ENCODE measurements at places on chromosomes 5 and 9.

- no peak for DNase-seq
Observed at GRCh38 chr5:54667136-54667535, 149.6 kb downstream of the SNX18 start.

DNA sequence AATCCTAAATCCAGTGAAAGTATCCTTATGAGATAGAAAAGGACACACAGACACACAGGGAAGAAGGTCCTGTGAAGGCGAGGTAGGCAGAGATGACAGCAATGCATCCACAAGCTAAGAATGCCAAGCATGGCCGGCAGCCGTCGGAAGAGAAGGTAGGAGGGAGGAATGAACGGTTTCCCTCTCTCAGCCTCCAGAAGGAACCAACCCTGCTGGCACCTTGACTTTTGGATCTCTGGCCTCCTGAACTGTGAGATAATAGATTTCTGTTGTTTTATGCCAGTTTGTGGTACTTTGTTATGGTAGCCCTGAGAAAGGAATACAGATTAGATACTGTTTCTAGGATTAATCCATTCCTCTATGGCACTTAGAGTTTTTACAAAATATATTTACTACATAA is 76.1 kb upstream of the PANK3 start:
- DNase-seq, result no peak

GRCh38 chr5:32355686-32356085 is 42.9 kb upstream of the MTMR12 start:
- DNase-seq, result no peak

DNA sequence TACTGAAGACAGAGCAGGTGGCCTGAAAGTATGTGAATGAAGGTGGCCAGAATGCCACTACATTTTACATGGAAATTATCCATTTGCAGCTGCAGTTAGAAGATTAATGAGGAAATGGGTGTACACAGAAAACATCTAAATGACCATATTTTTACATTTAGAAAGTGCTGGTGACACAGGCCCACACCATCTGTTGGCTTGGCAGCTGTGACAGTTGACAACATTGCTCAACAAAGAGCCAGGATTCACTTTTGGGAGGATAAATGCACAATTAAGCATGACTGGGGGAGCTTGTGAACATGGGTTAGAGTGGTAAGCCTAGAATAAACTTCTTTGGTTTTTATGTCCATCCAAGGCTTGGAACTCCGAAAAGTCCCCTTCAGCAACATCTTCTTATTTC is 360.5 kb downstream of the KCTD16 start:
- no peak for DNase-seq

DNA sequence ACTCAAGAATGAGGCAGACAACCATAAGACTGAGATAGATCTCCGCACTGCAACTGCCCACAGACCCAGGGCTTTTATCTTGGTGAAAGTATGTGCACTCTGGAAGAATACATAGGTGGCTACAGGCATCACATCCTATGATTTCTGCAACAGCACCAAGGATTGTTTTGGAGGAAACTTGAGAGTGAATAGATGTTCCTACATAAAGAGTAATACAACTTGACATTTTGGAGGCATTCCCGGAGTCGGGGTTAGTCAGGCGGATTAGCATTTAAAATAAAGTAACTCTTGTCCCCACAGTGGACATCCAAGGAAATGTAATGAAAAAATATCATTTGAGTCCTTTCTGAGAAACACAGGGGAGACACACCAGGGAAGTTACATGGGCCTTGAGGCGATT is 26.7 kb downstream of the TMEM174 start:
- no peak for DNase-seq

DNA sequence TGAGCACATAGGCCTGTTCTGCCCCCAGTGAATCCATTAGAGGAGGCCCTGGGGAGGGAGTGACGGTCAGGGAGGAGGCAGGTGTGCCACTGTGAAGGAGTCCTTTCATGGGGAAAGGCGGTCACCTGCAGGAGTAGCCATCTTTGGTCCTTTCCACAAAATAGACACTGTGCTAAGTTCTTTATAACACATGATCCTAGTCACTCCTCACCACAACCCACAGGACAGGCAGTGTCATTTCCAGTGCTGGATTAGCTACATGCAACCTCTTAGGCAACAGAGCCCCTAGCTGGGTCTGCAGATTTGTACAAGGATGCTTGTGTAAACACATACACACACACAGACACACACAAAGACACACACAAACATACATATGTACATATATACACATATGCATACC is 18.3 kb downstream of the DOCK2 start:
- DNase-seq, result no peak

- no peak for DNase-seq
Observed at GRCh38 chr5:58314356-58315210, 145.3 kb downstream of the PLK2 start.

DNA sequence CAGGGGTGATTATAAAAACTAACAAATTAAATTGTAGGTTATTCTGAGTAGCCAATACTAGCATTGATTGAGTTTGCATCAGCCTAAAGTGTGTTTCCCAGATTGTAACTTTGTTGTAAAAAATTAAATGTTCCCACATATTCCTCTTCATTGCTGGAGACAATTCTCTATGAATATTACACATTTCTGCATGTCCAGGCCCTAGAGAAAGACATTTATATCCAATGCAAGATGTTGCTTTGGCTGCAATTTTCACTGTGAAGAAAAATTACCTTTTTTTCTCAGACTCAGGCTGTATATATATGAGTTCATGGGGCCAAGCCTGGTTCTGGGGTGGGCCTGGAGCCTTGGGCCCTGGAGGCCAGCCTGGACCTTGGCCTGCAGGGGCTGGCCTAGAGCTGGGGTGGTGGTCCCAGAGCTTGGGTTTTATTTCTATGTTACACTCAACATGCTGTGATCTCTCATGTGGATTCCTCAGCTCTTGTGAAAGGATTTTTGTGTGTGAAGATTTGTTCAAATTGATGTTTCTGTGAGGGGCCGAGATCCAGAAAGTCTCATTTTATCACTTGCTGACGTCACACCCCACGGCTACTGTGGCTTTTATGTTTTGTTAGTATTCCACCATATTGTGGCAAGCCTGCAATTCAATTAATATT is 232.5 kb downstream of the SPATA31A1 start:
- DNase-seq, result no peak

GRCh38 chr5:81601919-81602318 is 149.0 kb downstream of the SSBP2 start:
- no peak for DNase-seq

GRCh38 chr5:24491490-24491889 is 153.3 kb downstream of the CDH10 start:
- no peak for DNase-seq

- DNase-seq, result no peak
Observed at GRCh38 chr5:11504886-11505193, 399.4 kb downstream of the CTNND2 start.

Data from T-helper 22 cell (primary cell).